Epithelial cell of prostate (primary cell): ENCODE measurements at places on chromosomes 16 and 17.

DNA sequence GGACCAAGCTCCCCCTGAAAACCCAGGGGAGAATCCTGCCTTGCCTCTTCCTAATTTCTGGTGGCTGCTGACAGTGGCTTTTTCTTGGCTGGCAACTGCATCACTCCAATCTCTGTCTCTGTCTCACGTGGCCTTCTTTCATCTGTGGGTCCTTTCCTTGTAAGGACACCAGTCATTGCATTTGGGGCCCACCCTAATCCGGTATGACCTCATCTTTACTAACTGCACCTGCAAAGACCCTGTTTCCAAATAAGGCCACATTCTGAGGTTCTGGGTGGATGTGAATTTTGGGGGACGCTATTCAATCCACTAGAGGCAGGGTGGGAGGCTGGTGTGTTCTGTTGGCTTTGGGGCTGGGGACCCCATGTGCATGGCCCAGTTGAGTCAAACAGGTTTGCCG is 11.0 kb downstream of the SLC12A3 start:
- no peak for DNase-seq

- peak; percentile 70 for DNase-seq
Measured at GRCh38 chr16:14364386-14365199, 265.5 kb downstream of the PARN start.

GRCh38 chr16:82010649-82011048 is 621 bp downstream of the SDR42E1 start:
- no peak for DNase-seq

DNA sequence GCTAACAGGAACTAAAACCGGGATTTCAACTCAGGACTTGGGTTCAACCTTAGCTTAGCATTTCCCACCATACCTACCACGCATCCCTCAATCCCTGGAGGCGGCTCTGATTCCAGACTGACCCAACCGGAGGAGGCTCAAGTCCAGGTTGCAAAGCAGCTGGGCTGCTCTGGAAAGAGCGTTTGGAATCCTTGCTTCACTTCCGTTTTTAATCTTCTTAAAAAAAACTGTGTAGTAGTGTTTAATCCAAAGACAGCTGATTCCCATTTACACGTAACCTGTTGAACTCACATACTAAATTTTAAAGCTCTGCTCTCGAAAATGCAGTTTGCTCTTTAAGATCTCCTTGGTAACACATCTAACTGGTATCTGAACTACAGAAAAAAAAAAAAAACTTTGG is 50.0 kb downstream of the NXN start:
- DNase-seq = no peak

- DNase-seq = no peak
Measured at GRCh38 chr17:82272495-82273326, 789 bp downstream of the CSNK1D start.

DNA sequence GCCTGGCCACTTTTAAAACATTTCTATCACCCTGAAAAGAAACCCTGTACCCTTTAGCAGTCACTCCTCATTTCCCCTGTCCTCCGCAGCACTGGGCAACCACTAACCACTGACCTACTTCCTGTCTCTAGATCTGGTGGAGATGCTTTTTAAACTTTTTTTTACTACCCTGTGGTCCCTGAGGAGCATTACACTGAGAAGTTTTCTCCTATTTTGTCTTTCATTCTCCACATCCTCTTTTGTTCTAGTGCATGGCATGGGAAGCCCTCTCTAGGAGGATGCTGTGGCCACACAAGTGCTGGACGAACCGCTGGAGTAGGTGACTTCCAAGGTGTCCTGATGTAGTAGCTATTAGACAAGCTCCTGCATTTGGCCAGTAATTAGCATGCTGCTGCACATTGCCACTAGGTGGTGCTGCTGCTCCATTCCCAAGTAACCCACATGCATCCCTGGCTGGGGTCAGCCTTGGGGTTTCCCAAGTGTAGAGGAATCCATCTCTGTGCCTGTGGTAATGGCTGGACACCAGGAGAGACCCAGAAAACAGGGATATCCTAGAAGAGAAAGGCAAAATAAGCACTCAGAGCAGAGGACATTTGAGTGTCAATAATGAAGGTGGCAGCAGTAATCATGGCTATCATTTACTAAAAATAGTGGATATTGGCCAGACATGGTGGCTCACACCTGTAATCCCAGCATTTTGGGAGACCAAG is 143.8 kb upstream of the CRHR1 start:
- DNase-seq = peak; percentile 14

GRCh38 chr17:39669897-39670735 is 1.9 kb downstream of the PNMT start:
- no peak for DNase-seq

DNA sequence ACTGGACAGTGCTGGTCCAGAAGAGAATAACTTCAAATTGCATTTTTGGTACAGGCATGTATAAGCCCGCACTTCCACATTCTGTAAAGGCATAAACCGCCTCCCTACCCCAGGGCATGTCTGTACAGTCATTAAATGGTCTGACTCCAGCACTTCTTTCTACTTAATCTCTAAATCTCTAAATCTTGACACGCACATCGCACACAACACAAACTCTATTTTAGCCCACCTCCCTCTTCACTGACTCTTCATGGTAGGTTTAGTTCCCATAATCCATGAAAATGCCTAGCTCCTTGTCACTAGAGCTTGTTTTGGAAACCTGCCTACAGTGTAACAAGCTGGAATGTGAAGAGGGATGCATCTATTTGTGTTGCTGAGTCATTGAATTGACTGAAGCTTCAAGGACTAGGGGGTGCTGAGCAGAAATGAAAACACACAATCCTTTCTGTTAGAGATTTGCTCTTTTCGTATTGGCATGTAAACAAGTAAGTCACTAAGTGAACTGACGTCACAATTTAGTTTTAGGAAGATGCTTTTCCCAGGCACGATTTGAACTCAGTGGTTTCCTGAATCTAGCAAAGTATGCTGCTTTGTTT is 1.6 kb upstream of the DUSP14 start:
- DNase-seq = no peak

DNA sequence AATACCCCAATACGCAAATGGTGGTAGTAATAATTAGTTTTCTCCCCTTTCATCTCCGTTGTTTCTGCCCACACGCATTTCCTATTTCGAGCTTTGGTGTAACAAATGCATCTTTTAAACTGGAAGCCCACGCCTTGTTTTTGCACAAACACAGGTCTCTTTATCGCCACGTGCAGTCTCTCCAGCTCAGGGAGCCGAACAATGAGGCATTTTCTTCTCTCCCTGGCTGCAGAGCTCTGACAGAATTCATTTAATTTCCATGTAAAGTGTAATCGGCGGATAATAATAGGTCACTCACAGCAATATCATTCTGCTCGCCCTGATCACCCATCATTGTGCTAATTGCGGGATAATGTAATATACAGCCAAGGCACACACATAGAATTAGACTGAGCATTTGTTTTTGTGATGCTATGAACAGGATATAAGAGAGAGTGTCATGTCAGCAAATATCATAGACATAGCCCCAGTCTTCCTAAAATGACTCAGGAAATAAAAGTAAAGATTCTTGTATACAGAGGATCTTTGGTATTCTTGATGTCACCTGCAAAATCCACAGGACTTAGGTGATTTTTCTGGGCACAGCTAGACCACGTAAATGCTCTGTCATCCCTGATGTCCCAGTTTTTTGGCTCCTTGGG is 452.6 kb upstream of the CDH11 start:
- no peak for DNase-seq

DNA sequence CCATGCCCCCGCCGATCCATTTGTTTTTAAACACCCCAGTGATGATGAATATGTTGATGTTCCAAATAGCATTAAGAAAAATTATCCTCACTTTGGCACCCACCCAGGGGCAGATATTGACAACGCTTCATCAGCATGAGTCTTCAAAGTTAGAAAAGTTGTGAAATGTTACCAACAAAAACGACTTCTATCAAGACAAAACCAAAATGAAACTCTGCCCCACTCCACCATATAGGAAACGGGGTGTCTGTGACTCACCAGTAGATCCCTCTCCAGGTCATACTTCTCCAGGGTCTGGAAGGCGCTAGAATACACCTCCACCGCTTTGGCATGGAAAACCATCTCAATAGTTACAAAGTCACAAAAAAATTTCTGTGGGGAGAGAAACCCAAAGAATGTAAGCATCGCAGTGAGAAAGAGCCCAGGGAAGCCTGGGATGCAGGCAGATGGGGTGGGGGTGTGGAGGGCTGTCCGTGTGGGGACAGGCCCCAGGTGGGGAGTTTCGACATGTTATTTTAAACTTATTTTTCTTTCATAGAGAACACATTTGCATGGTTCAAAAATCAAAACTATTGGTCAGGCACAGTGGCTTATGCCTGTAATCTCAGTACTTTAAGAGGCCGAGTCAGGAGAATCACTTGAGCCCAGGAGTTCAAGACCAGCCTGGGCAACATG is 10.2 kb downstream of the CIBAR2 start:
- DNase-seq = no peak

DNA sequence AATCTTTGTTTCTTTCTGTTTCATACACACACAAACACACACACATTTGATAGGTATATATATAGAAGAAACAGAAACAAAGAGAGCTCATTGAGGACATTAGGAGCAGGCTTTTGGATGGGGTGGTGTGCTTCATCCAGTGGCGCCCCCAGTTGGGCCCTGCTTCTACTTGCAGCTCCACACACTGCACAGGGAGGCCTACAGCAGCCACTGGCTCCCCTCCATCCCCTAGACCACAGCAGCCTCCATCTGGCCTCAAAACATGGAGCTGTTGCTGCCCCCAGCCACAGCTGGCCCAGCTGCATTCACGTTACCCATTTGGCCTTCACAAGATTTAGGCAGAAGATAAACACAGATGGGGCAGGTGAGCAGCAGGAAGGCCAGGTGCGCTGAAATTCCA is 33.1 kb upstream of the NF1 start:
- DNase-seq = no peak

DNA sequence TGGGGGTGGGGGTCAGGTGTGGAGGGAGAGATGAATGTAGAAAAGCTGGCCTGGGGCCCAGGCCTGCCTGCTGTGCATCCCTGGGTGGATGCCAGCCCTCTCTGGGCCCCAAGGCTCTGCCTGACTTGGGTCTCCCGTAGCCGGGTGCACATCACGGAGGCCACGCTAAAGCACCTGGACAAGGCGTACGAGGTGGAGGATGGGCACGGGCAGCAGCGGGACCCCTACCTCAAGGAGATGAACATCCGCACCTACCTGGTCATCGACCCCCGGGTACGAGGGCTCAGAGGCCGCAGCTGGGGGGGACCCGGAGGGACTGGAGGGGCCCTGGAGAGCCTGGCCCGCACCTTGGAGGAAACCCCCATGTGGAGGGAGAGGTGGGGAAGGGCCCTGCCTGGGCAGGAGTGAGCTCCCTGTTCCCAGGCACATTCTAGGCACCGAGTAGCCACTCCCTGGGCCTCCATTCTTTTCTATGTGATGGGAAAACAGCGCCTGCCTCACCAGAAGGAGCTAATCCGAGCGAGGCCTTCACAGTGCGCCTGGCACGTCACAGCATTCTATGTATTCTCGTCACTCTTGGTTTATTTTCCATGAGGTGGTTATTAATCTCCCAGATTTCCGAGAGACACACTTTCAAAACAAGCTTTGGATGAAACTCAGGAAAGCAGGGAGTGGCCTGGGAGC is 34.7 kb downstream of the ADCY7 start:
- no peak for DNase-seq

DNA sequence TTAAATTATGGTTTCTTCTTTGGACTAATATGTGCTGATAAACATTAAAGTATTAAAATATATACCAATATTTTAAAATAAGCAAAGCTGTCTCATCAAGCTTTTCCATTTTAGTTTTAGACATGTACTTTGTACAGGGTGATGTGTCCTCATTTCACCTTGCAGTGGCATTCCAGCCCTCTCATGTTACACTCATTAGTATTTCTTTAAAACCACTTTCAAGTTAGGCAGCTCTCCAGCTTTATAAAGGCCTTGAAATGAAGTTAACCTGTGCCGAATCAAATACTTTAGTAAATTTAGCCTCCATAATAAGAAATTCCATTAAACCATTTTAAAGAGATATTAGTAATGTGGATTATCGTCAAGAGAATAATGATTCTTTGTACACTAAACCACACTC is 107.6 kb upstream of the HLF start:
- DNase-seq = no peak

- no peak for DNase-seq
Measured at GRCh38 chr17:39593371-39593770, 14.3 kb downstream of the NEUROD2 start.
